ENCODE measurements at places on chromosomes 16 and 17.

- no peak for DNase-seq
Observed at GRCh38 chr17:81400996-81401722, 5.9 kb downstream of the BAHCC1 start.

DNA sequence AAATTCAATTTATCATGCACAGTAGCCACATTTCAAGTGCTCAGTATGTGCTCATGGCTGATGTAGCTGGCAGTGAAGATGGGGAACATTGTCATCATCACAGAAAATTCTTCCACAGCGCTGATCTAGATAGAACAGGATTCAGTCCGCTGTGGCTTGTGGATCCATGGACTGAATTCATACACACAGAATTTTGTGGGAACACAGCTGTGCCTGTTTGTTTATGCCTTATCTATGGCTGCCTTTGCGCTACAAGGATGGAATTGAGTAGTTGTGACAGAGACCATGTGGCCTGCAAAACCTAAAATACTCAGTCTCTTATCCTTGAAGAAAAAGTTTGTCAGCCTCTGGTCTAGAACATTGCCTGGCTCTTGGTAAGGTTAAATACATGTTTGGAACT is 128.4 kb downstream of the PRKCB start:
- no peak for DNase-seq

- DNase-seq = no peak
Observed at GRCh38 chr17:28544402-28545140, 7.9 kb downstream of the UNC119 start.

DNA sequence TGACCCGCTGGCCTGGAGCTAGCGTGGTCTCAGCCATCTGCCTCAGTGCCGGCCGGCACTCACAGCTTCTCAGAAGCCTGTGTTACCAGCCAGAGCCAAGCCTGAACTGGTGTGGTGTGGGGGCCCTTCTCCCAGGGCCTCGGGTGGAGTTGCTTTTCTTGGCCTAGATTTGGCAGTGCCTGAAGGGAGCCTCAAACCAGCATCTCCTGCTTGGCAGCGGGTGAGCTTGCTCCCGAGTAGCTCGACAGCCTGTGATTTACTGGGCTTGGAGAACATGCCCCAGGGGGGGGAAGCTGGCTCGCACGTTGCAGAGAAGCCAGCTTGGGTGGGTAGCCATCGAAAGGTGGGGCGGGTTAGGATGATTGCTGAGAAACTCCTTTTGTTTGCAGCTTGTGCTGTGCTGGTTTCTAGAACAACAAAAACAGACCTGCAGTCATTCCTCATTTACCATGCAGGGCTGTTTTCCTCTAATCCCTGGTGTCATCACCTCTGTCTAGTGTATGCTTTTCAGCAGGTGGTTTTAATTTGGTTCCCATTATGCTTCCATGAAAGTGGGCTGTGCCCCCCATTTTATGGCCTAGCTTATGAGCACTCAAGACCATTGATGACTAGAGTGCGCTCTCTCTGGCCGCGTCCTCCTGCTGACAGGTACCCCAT is 42.2 kb downstream of the TBCD start:
- peak; percentile 72 for DNase-seq

- no peak for DNase-seq
Observed at GRCh38 chr16:87206646-87207451, 110.3 kb downstream of the C16orf95 start.

GRCh38 chr17:9343516-9343915 is 232.1 kb downstream of the STX8 start:
- DNase-seq = peak; percentile 4

DNA sequence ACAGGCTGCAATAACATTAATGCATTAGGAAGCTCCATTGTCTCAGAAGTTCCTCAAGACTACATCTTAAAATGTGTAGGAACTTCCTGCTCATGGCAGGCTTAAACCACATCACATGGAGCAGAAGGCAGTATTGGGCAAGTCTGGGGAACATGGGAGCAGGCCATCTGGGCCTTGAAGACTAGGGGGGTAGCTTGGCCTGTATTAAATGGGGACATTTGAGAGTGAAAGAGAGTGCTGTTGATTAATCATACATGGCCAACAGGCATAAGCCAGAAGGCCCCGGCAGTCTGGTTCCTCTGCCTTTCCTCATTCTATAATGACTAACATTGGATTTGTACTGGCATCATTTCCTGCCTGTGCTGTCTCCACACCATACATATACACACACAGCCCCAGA is 25.2 kb upstream of the SLC5A11 start:
- no peak for DNase-seq

DNA sequence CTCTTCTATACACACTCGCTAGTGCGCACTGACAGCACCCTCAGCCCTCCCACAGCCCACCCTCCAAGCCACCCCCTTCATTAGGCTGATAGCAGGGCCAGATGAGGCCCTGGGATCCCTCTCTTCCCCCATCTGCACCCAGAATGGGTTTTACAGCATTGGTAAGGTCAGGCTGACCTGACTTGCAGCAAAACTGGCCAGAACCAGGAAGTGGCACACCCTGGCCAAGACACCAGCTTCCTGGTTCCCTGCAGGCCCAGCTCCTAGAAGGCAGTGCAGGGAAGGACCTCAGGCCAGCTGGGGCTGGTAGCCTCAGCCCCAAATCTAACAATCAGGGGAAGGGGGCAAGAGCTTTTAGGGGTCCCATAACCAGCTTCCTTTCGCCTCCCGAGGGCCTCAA is 50.0 kb upstream of the MRPS23 start:
- no peak for DNase-seq

- DNase-seq = no peak
Observed at GRCh38 chr17:81526662-81527571, 1.3 kb upstream of the FSCN2 start.

GRCh38 chr17:80663781-80664206 is 119.2 kb downstream of the RPTOR start:
- peak; percentile 4 for DNase-seq

- no peak for DNase-seq
Observed at GRCh38 chr16:26569793-26570192, 496.9 kb upstream of the C16orf82 start.

DNA sequence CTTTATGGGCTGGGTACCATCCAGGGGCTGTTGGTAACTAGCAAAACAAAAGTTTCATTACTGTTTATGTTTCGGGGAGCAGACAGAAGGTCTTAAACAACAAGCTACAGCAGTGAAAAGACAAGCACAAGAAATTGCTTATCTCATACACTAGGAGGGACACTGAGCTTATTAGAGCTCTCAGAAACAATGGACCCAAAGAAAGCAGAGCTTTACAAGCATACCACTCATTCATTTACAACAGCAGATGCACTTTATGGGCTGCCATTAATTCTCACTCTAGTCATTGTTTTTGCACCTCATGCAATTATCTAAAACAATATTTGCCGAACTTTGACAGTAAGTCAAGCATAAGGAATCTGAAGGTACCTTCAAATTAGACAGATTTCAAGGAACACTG is 10.0 kb downstream of the KRT16 start:
- DNase-seq = no peak

DNA sequence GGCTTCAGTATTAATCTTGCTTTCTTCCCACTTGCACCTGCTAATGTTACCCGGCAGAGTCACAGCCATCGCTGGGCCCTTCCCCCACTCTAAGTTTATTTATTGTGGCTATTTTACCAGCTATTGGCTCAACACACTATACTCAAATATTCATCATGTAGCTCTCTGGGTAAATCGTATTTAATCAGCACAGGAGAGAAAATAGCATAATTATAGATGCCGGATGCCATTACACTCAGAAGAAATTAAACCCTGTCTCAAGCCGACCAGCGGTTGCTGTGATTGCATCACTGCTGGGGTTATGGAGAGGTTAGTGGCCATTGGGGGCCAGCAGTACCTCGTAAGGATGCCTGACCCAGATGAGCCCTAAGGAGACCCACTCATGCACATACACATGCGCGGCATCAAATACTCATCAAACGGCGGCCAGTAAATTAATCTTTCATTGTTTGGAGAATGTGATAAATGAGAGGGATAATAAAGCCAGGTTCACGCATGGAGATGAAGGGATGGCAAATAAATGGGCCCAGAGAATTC is 269.5 kb upstream of the ZFHX3 start:
- no peak for DNase-seq

- DNase-seq = peak; percentile 9
Observed at GRCh38 chr17:40290629-40291280, 3.1 kb downstream of the CDC6 start.

DNA sequence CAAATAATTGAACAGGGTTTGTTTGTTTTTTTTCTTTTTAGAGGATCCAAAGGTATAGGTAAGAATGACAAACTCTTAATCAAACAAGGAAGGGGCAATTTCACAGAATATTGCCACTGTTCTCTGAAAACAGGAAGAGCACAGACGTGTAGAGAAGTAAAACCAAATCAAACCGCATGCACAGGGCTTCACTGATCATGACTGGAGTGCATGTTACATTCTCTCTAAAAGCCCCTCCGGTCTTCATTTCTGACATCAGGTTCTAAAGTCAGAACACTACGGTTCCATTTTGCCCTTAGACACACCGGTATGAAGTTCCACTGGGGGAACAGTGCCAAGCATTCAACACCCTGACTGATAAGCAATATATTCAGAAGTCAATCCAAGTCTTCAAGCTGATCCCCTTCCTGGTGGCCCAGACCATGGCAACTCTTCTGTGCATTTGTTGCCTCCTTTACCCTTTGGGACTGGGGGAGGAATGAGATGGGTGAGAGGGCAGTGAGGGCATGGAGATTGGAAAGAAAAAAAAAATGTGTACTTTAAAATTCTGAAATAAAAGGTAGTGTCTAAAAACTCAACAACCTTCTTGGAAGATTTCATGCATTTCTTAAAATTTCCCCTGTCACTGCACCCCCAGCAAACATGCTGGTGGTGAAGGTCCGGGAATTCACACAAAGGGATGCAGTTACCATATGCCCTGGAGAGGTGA is 1.4 kb downstream of the MMD start:
- no peak for DNase-seq

All from NCI-H1417 (cell line).